ENCODE measurements at places on chromosomes 5 and 9.

GRCh38 chr5:95725071-95725820, 5.9 kb upstream of the RHOBTB3 start:
- DNase-seq, result no peak

- no peak for DNase-seq
Measured at GRCh38 chr9:89223396-89223977, 44.9 kb upstream of the SHC3 start.

DNA sequence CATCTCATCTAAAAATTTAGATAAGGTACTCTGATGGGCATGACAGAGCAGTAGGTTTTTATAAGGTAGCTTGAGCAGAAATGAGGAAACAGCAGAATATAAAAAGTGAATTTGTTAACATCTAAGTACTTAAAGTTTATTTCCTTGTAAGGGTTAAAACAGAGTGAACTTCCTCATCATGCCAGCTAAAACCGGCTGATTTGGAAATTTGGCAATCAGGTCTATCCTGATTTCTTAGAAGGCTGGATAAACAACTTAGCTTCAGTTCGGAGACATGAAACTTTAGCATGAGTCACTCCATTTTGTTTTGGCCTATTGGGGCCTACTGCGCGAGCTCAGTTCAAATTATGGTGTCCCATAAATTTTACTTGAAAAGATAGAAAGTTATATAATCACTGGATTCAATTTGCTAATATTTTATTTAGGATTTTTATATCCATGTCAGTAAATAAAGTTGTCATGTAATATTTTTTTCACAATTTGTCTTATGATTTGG, 241.6 kb upstream of the RORB start:
- DNase-seq, result no peak

DNA sequence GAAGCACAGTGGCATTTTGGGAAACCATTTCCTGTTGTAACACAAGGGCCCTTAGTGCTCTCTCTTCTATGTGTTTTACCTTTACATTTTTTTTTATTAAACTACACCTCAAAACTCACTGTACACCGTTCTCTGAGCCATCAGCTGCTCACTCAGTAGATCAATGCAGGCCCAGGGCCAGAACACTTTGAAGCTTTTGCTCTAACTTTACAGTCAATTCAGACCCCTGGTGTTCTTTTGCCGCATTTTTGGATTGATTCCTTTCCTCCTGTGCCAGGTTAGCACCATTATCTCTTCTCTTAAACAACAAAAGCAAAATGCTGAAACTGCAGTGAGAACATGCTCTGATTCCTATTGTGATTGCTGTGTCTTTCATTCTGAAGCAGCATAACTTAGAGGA, 269.8 kb upstream of the RGMB start:
- no peak for DNase-seq

DNA sequence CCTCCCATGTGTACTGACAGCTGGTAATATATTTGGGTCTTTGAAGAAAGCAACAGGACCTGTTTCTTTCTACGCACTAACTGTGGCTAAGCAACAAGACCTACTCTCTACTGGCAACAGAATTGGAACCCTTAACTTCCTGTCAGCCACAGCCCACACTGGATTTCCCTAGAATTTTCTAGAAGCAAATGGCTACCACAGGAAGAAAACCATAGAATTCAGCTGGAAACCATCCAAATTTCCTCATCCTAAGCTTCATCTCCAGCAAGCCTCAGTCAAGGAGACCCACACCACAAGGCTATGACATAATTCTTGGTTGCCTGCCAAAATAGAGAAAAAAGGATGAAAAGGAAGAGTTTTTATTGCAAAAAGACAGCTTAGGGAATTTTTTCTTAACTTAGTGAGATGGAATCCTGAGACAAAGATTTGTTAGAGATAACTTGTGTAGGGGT, 171.8 kb upstream of the TNC start:
- no peak for DNase-seq

DNA sequence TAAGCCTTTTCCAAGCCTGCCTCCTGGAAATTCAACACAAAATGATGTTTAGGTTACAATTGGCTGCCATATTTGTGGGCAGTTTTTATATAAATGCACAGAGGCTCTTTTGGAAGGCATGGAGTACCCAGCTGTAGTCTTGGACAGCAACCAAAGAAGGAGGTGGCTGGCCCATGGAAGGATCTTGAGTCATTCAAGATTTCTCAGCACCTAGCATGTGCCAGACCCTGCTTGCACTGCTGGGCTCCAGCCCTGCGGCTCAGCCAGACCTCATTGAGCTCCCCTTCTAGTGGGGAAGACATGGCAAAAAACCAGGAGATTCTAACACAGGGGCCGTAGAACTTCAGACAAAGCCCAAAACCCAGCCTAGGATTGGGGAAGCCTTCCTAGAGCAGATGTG, 22.1 kb downstream of the JADE2 start:
- no peak for DNase-seq

DNA sequence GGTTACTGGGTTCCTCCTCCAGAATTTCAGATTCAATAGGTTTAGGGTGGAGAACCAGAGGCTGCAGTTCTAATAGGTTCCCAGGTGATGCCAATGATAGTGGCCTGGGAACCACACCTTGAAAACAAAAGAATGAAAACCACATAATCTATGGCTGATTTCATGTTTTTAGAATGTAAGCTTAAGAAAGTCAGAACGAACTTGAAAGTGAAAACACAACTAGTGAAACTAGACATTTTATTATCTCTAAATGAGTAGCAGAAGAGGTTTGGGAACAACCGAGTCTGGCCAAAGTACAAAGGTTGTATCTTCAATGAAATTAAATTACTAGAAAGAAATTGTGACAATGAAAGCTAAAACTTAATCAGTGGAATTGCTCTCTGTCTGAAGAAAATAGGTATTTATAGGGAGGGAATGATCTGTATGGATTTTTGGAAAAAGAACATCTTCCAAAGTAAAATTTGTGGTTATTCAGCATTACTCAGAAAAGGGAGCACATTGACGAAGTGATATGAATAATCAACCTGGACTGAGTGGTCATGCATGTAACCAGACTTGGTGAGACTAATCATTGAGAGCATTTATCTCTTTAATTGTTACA, 24.9 kb upstream of the CEP120 start:
- DNase-seq, result no peak

GRCh38 chr5:113089653-113090335, 113.2 kb downstream of the DCP2 start:
- DNase-seq, result no peak

DNA sequence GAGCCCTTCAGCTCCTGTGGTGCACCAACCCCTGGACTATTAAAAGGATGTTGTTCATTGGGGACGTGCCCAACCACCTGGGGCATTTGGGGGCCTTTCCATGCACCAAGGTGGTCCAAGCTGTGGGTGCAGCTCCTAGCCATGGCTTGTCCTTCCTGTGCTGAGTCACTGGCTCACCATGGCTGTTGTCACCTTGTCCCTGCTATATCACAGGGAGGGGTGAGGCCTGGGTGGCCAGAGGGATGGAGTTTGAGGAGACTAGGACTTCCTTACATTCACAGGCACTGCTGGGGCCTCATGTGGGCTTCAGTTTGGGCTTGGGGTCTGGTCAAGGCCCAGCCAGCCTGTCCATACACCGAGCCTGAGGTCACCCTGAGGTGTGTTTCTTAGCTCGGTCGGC, 45.5 kb downstream of the PHF2 start:
- DNase-seq, result no peak

DNA sequence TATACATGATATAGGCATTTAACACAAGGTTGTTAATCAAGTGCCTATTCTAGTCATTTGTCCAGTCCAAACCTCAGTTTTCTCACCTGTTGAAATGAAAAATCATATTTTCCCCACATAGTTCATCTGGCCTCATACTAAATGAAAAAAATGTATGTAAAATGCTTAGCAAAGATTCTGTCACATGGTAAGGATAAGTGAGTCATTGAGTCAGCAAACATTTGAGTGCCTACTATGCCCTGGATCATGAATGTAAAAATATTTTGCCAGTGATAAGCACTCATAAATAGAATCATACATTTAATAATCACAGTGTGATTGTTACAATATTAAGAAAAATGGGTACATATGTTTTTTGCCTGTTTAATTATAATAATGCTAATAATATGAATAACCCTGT, 181.2 kb upstream of the PAPPA start:
- no peak for DNase-seq

DNA sequence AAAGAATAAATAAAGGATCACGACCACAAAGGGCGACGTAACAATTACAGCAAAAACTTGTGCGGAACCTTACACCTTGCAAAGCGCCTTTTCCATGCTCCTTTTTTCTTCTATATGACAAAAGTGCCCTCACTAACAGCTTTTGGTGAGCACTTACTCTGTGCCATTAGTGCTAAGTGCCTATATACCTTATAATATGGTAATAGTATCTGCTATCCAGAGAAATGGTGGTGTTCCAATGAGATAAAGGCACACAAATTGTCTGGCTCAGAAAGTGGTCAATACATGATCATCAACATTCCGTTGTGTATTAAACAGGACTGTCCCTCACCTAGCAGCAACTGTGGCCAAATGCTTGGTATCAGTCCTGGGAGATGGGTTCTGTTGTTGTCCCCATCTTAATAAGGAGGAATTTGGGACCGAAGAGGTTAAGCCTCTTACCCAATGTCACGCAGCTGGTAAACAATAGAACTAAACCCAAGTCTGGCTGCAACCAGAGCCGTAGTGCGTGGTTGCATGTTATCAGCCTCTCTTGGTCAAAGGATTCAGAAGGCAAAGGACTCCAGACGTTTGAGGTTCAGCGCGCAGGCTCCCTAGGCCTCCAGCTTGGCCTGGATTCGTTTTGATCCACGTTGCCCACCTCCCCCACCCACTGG, 564 bp upstream of the TOR2A start:
- no peak for DNase-seq

GRCh38 chr9:2704504-2704903, 12.8 kb upstream of the KCNV2 start:
- no peak for DNase-seq

DNA sequence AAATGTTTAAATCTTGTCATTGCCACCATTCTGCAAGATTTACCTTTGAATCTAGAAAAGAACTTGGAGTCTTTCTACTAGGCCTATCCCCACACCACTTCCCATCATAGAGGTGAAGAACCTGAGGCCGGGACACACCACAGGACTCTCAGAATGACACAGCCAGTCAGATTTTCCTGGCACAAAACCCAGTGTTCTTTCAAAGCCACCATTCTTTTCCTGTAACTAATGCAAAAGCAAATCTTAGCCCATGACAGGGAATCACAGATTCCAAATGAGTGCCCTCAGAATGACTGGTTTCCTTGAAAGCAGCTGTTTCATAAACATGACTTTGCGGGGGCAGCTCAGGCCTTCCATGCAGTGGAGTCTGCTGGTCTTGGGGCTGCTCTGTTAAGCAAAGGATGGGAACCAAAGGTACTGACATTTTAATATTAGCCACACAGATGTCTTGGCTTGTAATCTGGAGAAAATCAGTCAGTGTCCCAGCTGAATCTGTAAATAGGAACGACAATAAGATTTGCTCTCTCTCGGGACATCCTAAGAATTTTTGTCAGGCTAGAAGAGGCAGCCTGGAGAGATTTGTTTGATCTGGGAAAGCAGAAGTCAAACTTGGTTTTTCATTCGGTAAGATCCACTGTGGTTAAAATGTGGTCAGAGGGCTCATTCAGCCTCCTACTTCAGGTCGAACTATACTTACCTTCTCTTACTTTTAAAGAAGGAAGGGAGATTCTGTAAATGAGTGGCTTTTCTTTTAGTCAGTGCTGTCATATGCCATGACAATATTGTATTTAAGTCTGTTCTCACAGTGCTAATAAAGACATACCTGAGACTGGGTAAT, 115.1 kb downstream of the PALM2AKAP2 start:
- no peak for DNase-seq

DNA sequence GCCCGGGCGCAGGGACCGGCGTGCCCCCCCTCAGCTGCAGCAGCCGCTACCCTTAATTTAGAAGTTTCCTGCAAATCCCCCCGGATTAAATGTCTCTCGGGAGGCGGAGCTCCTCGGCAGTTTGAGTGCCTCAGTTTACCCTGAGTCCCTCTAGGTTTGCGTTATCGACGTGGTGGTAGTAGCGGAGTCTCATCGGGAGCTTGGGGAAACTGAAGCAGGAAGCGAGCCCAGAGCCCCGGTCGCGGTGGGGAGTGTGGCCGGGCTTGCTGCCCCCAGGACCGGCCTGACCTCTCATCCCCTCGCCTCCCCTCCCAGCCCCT, 529 bp upstream of the TPM2 start:
- peak; percentile 72 for DNase-seq

DNA sequence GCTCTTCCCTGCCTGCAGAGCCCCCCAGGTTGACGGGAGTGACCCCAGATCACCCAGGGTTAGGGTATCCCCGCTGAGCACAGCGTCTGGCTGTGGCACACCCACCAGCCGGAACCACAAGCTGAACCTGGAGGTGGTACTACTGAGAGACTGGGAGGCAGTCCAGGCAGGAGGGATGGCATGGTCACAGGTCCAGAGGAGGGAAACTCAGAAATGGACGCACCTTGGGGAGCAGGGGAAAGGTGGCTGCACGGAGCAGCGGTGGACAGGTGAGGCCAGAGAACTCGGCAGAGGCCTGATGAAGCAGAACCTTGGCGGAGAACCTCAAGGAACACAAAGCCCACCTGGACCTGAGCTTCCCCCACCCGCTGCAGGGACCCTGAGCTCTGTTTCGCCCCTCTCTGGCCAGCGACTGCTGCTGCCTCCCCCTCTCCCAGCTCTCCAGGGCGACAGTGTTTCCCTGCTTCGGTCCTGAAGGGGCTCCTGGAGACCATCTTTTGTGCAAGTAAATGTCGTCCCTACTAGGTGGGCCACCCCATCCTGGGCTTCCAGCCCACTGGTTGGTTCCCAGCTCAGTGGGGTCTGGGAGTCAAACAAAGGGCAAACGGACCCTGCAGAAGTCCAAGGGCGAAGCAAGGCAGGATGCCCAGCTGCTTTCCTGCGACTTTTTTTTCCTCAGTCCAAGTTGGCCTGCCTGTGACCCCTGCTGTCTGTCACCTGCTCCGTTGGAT, 845 bp downstream of the ADGRD2 start:
- DNase-seq, result no peak

DNA sequence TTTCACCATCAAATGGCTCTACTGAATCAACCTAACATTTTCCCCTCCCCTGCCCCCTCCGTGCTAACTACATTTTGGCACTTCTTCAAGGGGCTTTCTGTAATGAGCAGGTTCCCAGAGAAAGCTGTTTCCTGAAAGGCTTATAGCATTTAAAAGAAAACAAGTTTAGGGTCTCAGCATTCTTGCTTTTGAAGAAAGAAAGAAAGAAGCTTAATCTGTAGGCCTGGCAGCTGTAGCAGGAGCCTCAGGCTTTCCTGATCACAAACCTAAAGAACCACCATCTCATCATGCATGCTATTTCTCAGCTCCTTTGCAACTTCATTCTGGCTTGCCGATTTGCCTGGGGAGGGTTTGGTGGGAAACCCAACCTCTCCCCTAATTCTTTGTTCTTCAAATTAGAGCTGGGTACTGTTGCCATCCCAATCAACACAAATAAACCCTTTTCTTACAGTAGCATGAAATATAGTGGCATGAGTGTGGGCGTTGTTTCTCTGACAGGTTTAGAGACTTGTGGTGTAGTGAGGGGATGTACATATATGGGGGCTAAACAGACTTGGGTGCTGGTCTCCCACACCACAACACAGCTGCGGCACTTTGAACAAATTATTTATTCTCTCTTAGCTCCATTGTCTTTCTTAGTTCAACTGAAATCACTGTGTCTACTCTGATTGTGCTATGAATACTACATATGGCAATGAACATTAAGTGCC, 160.5 kb upstream of the TNC start:
- DNase-seq, result no peak

GRCh38 chr9:93316726-93317494, 133.0 kb downstream of the WNK2 start:
- DNase-seq, result no peak

Data from right kidney (tissue), 9 donors.